ENCODE measurements at places on chromosomes 3 and 15.

DNA sequence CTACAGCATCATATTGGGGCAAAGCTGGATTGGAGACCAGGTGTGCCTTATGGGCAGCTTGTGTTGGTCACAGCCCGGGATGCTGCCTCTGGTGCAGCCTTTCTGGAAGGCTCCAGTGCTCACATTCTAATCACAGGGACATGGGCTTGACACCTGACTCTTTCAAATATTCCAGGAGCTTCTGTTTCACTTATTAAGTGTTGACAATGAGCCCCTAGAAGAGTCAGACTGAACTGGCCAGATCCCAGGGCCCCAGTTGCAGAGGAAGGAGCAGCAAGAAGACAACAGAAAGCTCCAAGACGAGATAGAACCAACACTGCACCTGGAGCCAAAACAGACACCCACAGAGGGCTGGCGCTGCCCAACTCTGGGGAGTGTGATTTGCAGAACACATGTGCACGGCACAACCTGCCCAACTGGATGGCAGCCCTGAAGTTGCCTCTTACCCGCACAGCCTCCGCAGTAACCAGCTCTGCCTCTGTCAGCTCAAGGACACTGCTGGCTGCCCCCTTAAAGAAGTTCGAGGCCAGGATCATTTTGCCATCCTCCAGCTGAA, 30.3 kb downstream of the ALDH1L1 start:
- no peak for DNase-seq

- DNase-seq, result no peak
These were observed 314 bp upstream of the TMED3 start for GRCh38 chr15:79310612-79310984.

DNA sequence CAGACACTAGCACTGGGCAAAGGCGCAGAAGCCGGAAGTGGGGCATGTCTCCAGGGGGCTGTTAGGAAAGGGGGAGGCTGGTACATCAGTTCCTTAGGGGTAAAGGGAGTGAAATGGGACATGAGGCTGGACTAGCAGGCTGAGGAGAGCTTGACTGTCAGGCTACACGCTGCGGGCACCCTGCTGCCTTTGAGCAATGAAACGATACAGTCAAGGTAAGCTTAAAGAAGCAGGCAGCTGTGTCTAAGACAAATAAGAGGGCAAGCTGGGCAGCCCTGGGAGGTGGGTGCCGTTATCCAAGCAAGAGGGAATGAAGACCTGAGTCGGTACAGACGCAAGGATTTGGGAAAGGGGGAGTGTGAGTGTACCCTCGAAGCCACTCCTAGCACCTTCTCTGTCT, 51.0 kb upstream of the DCLK3 start:
- no peak for DNase-seq

- no peak for DNase-seq
These were observed 136.2 kb upstream of the EIF1B start for GRCh38 chr3:40173227-40173721.

GRCh38 chr15:39426552-39427532, 154.0 kb upstream of the THBS1 start:
- DNase-seq, result peak; percentile 55

- DNase-seq, result no peak
These were observed 208.7 kb upstream of the P2RY1 start for GRCh38 chr3:152626226-152626625.

DNA sequence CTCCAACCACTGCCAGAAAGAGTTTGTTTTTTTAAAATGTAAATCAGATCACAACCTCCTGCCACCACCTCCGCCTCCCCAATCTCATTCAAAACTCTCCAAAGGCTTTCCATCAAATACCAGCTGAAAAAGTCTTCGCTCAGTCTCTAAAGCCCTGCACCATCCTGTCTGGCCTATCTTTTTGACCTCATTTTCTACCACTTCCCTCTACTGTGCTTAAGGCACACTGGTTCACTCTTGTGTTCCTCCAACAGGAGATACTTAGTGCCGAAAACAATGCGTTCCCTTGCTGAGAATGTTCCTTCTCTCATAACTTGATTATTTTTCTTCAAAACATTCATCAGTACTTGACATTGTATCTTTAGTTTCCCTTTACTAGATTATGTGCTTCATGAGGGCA, 3.5 kb downstream of the BTBD1 start:
- DNase-seq, result no peak

DNA sequence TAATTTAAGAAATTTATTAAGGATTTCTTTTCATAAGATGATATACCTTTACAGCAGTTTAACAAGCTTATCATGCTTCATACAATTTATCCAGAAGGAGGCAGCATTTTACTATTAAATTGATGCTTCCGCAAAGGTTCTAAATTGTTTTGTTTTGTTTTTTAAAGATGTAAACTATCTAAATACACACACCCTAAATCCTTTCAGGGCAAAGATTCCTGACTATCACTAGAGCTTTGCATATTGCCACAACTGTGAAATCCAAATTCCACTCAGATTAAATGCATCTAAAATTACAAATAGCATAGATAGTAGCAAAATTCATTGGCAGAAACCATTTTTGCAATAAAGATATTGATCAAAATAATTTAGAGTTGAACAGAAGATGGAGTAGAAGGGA, 44.5 kb upstream of the CCNL1 start:
- DNase-seq, result no peak

- no peak for DNase-seq
These were observed 45.0 kb upstream of the THRB start for GRCh38 chr3:24539699-24540098.

DNA sequence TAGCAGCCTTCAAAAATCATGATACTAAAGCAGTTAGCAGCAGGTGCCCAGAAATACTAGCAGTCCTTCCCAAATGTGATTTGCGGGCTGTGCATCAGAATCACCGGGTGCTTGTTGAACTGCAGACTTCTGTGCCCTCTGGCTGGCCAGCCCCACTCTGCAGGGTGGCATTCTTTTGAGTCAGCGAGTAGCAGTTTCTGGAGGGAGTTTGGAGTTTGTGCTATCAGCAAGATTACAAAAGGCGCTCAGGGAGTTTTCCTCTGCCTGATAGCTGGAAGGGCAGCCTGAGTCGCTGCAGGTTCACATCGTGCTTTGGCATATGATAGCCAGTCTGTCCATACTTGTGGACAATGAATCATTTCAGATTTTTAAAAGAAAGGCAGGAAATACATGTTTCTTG, 57.6 kb downstream of the CLDN11 start:
- DNase-seq, result no peak
